ENCODE measurements at places on chromosomes 7 and 10.
A peak's percentile ranks its signal among the peaks of the same experiment; 100 is the strongest.

DNA sequence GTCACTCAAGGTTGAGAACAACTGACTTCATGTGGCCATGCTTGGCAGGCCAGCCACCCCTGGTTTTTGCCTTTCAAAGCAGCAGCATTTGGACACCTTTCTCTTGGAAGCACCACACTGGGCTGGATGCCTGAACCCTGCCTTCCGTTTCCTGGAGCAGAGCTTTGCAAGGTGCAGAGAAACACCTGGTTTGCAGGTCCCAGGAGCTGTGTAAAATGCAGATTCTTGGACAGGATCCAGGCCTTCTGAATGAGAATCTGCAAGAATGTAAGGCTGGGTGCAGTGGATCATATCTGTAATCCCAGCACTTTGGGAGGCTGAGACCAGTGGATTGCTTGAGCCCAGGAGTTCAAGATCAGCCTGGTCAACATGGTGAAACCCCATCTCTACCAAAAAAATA is 18.0 kb upstream of the DUSP5 start:
- no peak for DNase-seq

DNA sequence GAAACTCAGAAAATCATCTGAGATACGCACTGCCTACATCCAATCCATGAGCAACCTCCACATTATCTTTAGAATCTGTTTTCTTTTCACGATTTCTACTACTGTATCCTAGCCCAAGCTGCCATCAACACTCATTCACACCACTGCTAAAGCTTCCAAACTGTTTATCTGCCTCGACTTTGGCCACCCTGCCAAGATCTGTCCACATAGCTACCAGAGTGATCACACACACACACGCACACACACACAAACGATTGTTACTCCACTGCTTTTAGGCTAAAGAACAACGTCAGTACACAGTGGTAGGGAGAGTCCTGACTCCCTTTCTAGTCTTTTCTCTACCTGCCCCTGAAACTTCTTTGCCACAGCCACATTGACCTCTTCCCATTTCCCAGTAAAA is 142.0 kb downstream of the CCDC71L start:
- no peak for DNase-seq

DNA sequence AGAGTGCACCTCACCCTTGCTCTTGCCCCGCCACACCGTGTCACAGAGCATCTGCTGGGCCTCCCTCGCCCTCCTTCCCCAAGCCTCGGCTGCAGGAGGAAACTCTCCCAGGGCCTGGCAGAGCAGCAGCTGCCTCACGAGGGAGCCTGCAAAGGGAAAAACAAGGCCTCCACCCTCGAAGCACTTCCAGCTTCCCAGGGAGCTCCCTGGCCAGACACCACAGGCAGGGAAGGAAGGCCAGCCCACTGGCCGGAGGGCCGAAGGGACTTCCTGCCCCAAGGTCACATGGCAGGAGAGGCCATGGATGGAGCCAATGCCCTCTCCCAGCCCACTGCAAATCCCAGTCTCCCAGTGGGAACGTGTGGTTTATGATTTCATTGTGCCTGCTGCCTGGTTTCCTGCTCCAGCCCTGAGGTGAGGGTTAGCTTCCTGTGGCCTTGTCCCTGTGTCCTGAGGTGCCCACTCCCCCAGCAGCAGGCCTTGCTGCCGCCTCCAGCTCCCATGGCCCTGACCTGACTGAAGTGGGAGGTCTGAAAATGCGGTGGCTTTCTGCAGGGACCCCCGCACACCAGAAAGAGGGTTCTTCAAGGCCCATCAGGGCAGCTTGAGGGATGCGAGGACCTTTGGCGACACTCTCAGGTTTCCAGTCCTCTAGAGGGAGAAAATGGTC is 100.5 kb upstream of the PPIF start:
- no peak for DNase-seq

DNA sequence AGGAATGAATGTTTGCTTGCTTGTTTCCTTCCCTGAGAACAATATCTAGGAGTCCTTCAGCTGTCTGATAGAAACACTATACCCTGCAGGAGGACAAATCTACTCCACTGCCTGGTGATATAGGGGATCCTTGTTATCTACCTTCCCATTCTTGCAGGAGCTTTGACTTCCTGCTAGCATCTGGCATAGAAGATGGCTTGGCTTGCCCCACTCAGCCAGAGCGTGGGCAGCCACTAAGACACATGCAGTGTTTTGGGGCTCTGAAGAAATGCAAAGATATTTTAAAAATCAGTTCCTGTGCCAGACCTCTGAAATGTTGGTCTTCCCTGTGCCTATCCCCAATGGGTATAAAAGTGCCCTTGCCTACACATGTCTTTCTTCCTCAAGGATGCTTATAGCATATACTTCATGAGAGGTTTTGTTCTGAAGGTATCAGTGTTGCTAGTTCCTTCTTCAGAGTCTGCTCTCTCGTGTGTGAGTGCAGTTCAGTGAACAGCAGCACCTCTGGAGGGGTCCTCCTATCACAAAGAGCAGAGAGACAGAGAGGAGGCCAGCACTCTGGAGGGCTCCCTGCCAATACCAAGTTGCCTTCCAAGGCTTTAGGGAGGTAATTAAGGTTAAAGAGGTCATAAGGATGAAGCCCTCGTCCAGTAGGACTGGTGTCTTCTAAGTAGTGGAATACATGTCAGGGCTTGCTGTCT is 149.1 kb upstream of the CALCR start:
- no peak for DNase-seq

- no peak for DNase-seq
Observed at GRCh38 chr7:21605008-21605585, 62.3 kb downstream of the DNAH11 start.

DNA sequence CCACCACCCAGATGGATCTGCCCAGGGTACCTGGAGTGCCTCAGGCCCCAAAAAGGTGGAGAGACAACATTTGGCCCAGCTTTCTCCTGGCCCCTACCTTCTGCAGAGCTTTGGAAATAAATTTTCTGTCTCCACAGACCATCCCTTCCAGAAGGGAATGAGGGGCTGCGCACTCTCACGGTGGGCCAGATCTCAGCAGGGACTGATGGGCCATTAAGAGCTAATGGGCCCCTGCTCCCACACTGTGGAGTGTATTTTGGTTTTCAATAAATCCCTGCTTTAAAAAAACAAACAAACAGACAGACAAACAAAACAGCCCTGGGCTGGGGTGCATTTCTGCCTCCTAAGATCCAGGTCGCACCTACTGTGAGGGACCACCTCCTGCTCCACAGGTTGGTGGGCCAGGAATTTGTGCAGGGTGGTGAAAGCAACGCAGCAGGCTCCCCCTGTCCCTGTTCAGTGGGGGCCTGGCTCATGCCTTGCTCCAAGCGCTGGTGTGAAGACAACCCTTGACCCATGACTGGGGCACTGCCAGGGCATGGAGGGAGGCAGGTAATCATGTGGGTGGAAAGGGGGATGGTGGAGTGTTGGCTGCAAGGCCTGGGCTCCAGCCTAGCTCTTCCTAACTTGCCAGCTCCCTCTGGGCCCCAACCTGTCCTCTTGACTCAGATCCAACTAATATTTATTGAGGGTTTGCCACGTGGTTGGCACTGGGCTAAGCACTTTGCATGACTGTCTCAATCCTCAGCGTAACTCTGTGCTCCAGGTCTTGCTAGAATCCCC is 88.5 kb downstream of the COL13A1 start:
- no peak for DNase-seq

DNA sequence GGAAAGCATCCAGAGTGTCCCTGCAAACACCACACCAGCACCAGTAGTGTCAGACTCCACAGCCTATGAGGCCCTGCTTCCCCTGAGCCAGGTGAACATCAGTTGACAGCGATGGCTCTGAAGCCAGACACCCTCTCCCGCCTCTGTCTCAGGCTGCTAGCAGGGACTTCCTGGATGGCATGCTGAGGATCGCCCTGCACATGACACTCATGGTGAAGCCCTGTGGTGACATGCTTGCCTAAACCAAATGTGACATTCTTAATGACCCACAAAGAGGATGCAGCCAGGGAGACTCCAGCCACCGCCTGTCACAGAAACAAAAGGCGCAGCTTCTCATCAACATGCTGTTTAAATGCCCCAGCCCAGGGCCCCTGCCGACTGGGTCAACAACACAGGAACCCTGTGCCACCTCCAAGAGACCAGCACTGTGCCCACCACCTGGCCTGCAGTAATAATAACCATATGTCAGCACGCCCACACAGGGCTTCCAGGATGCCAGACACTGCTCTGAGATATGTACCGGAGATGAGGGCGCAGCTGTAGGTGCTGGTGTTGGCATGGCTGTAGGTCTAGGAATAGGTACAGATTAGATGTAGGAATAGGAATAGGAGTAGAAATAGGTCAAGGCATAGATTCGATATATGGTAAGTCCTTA is 81.3 kb downstream of the GRID1 start:
- DNase-seq, result no peak

- DNase-seq, result no peak
Observed at GRCh38 chr10:71232089-71232998, 20.0 kb downstream of the UNC5B start.

- DNase-seq, result peak; percentile 35
Observed at GRCh38 chr7:35185908-35186731, 67.8 kb downstream of the TBX20 start.

GRCh38 chr7:21198921-21199320 is 229.0 kb upstream of the SP4 start:
- no peak for DNase-seq

- no peak for DNase-seq
Observed at GRCh38 chr10:95792874-95793285, 36.9 kb downstream of the ENTPD1 start.

DNA sequence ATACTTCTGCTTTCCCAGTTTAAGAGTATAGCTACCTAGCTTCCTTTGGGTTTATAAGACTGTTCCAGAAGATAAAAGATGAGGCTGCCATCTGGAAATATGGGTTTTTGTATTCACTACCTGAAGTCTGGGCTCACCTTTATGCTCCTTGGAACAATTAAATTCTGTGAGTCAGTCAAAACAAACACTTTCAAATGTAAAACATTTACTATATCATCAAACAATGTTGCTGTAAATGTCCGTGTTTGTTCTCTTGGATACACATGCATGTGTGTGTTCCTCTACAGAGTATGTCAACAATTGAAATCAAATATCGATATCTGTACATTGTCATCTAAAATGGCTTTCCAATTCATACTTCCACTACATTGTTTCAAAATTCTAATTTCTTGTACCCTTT is 525.6 kb downstream of the MDFIC start:
- no peak for DNase-seq

- DNase-seq, result peak; percentile 8
Observed at GRCh38 chr10:2425320-2425719, 642.0 kb upstream of the PFKP start.

- no peak for DNase-seq
Observed at GRCh38 chr10:87706731-87707130, 47.1 kb downstream of the PAPSS2 start.

Data from neuronal stem cell (in vitro differentiated cells).